Ovary (tissue), 10 donors: ENCODE measurements at places on chromosomes 12 and 14. TPM values are rescaled to one million over a fixed set of nuclear protein-coding genes. Genes with fewer than 3 reads are reported as not detected.

GRIP1 gene
- total RNA-seq: 10.1 TPM

OTOGL gene
- total RNA-seq: 0.12 TPM

GRCh38 chr12:12007713-12008231 lies 63.0 kb upstream of the BCL2L14 start:
- no peak for DNase-seq

GRCh38 chr14:32443890-32444661 lies 115.0 kb downstream of the AKAP6 start:
- no peak for DNase-seq

DNA sequence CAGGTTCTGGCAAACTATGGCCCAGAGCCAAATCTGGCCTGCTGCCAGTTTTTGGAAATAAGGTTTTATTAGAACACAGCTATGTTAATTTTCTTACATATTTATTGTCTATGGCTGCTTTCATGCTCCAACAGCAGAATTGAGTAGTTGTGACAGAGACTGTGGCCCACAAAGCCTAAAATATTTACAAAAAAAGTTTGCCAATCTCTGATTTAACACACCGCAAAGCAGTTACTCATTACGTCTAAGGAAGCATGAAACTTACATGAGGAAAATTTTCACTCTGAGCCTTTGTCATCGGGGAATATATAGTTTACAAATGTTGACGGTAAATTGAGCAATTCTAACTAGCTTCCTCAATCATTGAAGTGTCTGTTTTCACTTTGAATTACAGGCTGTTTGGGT lies 96.5 kb downstream of the UNC79 start:
- DNase-seq: no peak

DNA sequence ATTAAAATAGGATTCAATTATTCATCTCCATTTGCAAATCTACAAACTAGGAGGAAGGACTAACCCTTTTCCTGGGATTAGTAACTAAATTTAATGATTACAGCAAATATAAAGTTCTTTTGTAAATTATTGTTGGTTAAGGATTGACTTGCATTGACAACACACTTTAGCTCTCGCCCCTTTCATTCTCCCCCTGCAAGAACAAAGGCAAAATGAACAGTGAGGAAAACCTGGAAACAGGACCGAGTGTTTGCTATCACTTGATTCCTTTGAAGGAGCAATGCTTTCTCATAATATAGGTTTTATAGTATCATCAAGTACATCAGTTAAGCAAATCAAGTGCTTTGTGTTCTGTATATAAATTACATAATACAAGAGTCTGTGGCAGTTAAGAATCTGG lies 7.4 kb upstream of the COX16 start:
- no peak for DNase-seq
